SIG-M5 (cell line): ENCODE measurements at places on chromosomes 1 and 21.

GRCh38 chr1:112646225-112646624, 26.6 kb downstream of the CAPZA1 start:
- DNase-seq, result no peak

DNA sequence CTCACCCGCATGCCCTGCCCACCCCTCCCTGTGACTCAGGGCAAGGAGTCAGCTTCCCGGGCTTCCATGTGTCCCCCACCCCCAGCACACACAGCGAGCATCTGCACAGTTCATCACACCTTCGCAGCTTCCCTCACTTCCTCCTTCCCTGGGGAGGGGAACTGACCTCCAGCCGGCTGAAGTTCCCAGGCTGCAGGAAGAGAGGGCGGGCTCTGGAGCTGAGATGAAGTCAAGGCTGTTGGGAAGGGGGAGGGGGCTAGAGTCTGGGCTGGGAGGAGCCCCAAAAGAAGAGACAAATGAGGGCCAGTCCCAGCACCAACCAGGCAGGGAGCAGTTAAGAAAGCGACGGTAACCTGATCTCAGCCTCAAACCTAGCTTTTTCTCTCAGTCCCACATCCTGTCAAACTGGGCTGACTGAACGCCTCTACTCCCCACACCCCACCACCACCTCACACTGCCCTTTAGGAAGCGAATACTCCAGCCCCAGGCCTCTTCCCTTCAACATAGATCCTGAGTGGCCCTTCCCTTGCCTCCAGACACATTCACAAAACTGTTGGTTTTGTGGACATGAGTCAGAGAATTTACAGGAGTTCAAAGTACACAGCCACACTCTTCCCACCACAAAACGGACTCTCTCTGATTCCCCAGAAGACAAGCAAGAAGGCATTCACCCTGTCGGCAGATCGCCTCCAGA, 1.8 kb downstream of the RHOC start:
- no peak for DNase-seq

DNA sequence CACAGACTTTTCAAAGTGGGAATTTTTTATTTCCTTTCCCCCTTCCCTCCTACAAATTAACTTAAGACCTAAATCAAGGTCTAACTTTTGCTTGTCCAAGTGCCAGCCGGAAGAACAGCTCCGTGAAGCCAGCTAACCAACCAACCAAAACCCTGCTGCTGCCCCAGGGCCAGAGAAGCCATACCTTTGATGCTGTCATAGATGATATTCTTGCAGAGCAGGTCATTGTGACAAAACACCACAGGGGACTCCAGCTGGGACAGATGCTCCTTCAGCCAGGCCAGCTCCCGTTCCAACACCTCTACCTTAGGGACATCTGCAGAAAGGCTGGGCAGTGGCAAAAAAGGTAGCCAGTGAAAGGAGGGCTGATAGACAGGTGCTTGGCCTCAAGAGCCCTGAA, 10.7 kb downstream of the ETNK2 start:
- no peak for DNase-seq

DNA sequence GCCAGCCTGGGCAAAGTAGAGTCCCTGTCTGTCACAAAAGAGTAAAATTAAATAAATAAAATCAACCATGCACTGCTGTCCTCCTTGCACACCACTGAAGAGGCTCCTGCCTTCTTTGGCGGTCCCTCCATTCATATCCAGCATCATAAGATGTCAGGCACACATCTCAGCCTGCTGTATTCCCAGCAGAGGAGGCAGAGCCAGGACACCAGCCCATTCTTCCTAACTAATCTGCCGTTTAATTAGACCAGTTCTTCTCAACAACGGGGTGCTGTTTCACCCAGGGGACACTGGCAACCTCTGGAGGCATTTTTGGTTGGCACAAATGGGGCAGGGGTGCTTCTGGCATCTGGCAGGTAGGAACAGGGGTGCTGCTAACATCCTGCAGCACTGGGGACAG, 119.7 kb downstream of the ETS2 start:
- no peak for DNase-seq

DNA sequence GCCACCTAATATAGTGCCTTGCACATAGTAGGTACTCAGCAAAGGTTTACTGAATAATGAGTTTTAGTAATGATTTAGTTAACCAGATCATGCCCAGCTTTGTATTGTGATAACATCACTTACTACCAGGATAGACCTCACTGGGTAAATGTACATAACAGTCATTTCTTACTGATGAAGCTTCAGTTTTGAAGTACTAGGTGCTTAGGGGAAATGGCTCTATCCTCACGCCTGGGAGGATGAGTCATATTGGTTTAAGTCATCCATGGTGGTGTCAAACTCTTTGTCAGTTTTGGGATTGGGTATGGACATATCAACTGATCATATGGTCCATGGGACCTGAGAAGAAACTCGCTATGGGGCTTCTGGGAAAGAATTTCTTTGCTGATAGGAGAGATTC, 90.6 kb upstream of the USP24 start:
- no peak for DNase-seq

DNA sequence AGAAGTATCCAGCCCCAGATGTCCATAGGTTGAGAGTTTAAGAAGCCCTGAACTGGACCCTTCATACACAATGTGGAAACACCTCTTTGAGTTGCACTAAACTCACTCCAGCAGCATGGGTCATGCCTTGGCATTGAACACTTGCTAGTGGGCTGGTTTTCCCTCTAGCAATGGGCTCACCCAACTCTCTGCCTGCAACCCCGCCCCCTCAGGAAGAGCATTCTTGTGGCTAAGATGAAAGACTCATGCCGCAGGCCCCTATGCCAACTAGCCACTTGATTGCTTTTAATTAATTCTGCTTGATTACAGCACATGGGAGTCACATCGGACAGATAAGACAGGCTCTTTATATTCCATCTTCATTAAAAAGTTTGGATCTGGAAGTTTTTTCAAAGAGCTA, 136.5 kb upstream of the GJB5 start:
- DNase-seq, result no peak

- no peak for DNase-seq
Observed at GRCh38 chr1:215459136-215459535, 108.0 kb upstream of the KCTD3 start.
